Epithelial cell of proximal tubule (primary cell): ENCODE measurements at places on chromosomes 3 and 15.

DNA sequence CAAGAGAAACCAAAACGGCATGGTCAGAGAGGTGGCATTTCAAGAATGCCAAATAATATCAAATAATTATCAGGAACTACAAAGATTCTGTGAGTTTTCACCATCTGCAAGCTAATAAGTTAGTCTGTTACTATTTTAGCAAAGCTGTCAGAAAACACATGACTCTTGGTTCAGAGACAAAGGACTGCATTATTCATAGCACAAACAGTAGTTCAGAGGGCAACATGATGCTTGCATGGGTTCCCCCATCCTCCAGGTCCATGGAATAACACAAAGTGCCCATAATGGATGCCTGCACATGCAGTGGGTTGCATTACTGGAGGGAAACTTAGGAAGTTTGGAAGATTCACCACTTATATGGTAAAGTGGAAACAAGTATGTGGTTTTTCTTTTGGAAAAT is 228.8 kb upstream of the ALCAM start:
- no peak for DNase-seq

DNA sequence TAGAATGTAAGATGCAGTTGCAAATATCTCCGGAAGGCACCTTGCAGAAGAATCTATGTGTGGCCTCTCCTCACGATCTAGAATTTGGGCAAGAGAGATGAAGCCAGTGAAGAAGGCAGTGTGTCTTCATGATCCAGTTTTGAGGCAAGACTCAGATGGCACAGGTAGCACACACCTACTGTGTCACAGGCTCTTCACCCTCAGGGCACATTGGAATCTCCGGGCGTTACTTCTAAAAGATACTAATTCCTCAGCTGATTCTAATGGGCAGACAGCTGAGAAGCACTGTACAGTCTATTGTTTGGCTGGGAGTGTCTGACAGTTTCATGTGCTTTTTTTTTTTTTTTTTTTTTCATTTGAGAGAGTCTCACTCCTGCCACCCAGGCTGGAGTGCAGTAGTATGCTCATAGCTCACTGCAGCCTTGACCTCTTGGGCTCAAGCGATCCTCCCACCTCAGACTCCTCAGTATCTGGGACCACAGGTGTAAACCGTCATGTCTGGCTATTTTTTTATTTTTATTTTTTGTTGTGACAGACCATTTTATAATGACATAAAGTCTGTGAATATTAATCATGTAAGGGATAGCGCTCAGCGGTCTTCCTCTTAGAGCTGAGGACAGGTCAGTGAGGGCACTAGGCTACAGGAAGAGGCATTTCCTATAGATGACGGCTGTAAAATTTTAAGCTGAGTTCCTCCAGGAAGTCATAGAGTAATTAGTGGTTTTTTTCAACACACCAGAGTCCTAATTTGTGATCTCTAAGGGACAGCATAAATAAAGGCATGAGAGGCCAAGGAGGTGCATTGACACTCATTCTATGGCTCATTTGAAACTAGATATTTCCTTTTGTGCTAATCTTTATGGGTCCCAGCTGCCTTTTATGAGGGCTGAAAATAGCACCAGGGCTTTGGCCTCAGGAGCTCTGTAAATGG is 4.0 kb downstream of the C3orf52 start:
- no peak for DNase-seq

DNA sequence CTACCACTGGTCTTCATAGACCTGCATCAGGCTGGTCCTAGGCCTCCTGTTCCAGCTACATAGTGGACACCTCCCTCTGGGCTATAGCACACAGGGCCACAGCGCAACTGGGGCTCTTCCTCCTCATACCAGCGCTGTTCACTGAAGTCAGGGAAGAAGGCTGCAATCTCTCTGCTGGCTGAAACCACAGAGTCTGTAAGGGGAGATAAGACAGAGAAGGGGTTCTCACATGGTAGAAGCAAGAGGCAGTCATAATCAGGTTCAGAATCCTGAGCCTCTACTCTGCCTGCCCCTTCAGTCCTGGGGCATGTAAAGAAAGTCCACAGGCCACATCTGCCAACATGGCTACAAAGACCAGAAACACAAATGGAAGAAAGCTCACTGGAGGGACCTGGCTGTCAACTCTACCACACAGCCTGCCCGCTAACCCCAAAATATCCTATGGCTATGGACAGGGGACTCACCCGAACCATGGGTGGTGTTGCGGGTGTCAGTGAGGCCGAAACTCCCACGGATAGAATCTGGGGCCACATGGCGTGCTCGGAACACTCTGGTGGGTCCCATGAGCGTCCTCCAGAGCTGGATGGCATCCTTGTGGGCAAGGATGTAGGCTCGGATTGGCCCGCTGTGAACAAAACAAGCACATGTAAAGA is 38.7 kb downstream of the SPINK8 start:
- no peak for DNase-seq

DNA sequence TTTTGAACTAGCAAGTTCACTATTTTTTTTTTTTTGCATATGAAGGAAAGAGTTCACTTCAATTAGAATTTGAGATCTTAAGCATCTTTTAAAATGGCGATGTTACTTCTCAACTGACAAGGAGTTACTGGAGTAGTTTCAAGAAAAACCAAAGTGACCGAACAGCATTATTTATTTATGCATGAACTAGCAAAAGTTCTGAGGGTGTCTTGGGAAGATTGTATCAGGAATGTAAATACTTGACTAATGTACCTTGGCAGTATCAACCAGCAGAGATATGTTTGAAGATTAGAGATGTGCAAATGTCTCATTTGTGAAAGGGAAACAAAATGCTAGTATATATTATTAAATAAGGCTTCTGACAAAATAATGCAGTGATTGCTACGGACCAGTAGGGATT is 203.9 kb downstream of the KBTBD8 start:
- DNase-seq: no peak

- no peak for DNase-seq
Measured at GRCh38 chr3:147383617-147384016, 22.7 kb downstream of the ZIC4 start.

DNA sequence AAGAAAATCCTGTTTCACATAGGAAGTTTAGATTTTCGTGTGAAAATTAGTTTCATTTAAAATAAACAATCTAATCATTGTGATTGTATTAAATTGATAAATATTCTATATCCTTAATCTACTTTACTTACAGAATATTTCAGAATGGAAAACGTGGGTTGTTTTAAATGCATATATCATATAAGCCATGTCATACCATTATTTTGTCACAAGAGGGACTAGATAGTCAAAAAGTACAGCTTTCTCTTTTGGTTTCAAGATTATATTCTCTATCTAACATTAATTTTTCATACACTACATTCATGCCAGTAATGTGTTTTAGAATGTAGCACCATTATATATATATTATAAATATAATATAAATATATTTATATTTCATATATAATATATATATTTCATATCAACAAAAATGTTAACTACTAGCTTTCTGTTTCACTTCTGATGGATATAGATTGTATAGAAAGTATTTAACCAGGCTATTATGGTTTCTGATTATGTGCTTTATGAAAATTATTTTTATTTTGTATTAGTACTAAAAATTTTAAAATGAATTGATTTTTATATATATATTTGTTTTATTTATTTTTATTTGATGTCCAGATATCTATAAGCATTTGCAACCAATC is 45.3 kb downstream of the OSTN start:
- no peak for DNase-seq
